Airway epithelial cell (primary cell): ENCODE measurements at places on chromosomes 1 and 21. TPM values are rescaled to one million over a fixed set of nuclear protein-coding genes. Genes with fewer than 3 reads are reported as not detected.

The TTC34 gene
- 0.14 and 0.21 TPM in 2 replicates for total RNA-seq

The ATPAF1 gene
- total RNA-seq: 36.5 and 48.3 TPM in 2 replicates

The ADCY10 gene
- not detected in 2 replicates for total RNA-seq

The SUCO gene
- 10.3 and 13.5 TPM in 2 replicates for total RNA-seq

The FCER1A gene
- total RNA-seq: not detected in 2 replicates
